T-helper 17 cell (primary cell): ENCODE measurements at places on chromosomes 13 and 19.
A peak's percentile ranks its signal among the peaks of the same experiment; 100 is the strongest.

DNA sequence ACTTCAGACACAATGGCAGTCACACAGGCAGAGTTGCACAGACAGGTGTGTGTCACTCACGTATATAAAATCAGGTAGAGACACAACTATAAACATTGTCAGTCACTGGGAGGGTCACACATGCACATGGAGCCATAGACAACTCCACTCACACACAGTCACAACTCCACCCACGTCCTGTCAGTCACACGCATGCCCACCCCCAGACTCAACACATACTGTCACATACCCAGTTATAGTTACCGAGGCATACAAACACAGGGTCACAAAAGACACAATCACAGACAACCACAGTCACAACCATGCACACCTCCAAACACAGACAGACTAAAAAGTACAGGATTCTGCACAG, 1.5 kb downstream of the NUMBL start:
- peaks cover 15% of the 10 kb centered on the region for H3K4me1 ChIP-seq
- H3K4me3 ChIP-seq, result no peak overlapping the region
- peaks cover 10% of the 10 kb centered on the region for H3K36me3 ChIP-seq
- DNase-seq, result no peak
- no peak overlapping the region for H3K27ac ChIP-seq

DNA sequence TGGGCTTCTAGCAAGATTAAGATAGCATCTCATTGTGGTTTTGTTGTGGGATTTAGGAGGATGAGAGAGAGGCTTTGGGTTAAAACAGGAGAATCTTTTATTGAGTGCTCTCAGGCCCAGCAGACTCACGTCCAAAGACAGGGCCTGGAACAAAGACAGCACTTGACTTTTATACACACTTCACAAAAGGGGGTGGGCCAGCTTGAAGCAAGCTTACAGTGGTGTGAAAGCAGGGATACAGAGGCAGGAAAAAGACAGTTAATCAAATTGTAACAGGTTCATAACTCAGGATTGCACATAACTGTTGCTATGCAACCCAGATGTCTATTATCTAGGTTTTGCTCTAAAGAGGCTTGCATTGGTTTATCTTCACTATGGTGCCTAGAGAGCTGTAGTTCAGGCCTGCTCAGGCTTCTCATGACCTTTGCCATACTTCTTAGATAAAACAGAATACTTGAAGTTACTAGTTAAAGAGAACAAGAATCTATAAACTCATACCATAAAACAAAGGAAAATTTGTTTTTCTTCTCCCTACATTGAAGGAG, 42.2 kb upstream of the CEACAM21 start:
- H3K27ac ChIP-seq, result peak overlapping the region; percentile 72
- DNase-seq, result no peak
- H3K36me3 ChIP-seq, result peaks cover under 1% of the 10 kb centered on the region
- H3K27me3 ChIP-seq, result no peaks in the 10 kb centered on the region
- H3K4me3 ChIP-seq, result peak overlapping the region; percentile 47
- peaks cover 36% of the 10 kb centered on the region for H3K4me1 ChIP-seq

- DNase-seq, result no peak
- no peaks in the 10 kb centered on the region for H3K4me1 ChIP-seq
- no peak overlapping the region for H3K4me3 ChIP-seq
- H3K27me3 ChIP-seq, result peaks cover 32% of the 10 kb centered on the region
- peaks cover 2% of the 10 kb centered on the region for H3K36me3 ChIP-seq
Measured at GRCh38 chr13:24128962-24129361, 31.6 kb upstream of the SPATA13 start.

- H3K27me3 ChIP-seq, result peaks cover 5% of the 10 kb centered on the region
- no peak overlapping the region for H3K4me3 ChIP-seq
- no peak overlapping the region for H3K27ac ChIP-seq
- peaks cover 2% of the 10 kb centered on the region for H3K36me3 ChIP-seq
Measured at GRCh38 chr13:33707449-33707848, 110.5 kb upstream of the RFC3 start.

- no peaks in the 10 kb centered on the region for H3K27me3 ChIP-seq
- peaks cover 8% of the 10 kb centered on the region for H3K4me1 ChIP-seq
- H3K36me3 ChIP-seq, result peaks cover 2% of the 10 kb centered on the region
- no peak overlapping the region for H3K4me3 ChIP-seq
Measured at GRCh38 chr19:5934774-5935472, 20.9 kb downstream of the CAPS start.

DNA sequence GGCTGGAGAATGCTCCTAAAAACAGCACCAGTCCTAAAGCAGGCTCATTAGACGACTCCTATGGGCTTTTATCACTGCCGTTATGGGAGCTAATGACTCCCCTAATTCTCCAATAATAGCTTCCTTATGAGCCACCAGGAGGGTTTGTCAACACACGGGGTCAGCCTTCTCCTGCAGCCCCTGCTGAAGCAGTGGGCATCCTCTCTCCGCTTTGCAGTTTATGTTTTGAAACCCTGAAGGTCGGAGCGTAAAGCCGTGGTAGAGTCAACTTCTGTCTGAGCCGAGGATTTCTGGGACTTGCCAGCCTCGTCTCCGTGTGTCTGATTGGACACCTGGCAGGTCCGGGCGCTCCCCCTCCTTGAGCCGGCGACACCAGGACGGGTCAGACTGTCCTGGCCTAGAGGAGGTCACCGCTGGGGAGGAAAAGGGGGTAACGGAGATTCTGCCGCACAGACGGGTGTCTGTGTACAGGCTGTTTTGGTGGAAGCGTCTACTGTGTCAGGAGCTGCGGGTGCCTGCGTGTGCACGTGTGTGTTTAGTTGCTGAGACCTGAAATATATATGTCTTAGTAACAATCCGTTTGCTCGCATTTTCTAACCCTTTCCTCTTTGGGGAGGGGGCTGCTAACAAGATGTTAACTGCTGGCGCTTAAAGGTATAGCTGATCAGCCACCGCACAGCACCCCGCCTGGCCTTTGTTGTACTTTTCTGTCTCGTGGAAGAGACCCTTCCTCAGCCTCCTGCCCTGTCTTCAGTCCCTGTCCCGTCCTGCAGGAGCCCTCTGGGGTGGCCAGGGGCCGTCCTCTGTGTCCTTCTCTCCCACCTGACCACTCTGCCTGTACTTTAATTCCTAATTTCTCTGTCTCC, 1.9 kb downstream of the KDM4B start:
- peak overlapping the region; percentile 91 for H3K27ac ChIP-seq
- no peaks in the 10 kb centered on the region for H3K36me3 ChIP-seq
- DNase-seq, result no peak
- H3K27me3 ChIP-seq, result no peaks in the 10 kb centered on the region

DNA sequence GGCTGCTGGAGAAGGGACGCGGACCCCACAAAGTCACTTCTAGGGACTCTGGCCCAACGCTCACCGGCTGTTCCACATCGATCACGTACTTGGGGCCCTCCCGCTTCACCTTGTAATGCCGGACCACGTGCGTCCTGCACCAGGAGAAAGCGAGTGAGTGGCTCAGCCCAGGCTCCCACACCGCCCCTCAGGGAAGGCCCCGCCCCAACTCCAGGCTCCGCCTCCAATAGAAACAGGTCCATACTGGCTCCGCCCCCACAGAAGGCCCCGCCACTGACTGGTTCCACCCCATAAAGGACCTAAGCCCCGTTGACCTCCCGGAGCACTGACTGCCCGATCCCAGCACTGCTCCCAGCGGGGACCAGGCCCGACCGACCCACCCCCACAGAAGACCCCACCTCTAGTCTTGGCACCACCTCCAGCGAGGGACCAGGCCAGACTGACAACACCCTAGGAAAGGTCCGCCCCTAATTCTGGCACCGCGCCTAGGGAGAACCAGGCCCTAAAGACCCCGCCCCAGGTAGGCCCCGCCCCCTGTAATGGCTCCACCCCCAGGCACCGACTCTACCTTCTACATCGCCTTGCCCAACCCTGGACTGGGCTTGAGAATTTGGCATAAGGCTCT, 11.3 kb downstream of the STAP2 start:
- peak overlapping the region; percentile 89 for H3K4me3 ChIP-seq
- peak; percentile 43 for DNase-seq
- H3K36me3 ChIP-seq, result no peaks in the 10 kb centered on the region
- H3K27me3 ChIP-seq, result no peaks in the 10 kb centered on the region

- no peak overlapping the region for H3K4me3 ChIP-seq
- H3K27me3 ChIP-seq, result no peaks in the 10 kb centered on the region
- no peaks in the 10 kb centered on the region for H3K36me3 ChIP-seq
- DNase-seq, result no peak
- no peaks in the 10 kb centered on the region for H3K4me1 ChIP-seq
- H3K27ac ChIP-seq, result no peak overlapping the region
Measured at GRCh38 chr13:89748716-89749115, 1598.8 kb upstream of the MIR17HG start.

DNA sequence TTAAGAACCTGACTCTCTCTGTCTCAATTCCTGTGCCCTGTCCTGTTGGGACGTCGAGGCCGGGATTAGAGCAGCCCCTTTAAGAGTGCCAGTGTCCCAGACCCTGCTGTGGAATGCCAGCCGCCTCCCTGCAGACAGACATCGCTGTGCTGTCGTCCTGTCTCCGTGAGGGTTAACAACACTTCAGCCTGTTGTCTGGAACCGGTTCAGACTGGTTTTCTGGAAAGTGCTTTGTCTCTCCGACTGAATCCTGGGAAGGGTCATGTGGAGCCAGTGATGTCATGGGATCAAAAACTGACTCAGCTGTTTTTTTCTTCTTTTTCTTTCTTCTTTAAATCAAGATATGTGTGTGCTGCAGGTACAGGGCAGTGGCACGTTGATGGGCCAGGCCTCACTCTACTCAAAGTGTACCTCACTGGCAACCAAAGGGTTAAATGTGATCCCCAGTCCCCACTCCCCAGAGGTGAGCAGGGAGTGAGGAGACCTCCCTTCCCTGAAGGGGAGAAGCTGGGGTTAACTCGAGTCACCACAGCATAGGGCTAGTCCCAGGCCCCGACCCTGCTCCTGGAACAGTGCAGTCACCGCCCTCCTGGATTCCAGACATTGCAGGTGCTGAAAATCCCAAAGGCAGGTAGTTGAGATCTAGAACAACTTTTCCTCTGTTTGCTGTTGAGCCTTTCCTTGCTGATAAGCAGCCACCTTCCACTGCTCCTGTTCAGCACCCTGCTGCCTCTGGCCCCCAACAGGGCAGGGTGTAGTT, 50.8 kb downstream of the TSSK6 start:
- peak overlapping the region; percentile 21 for H3K4me3 ChIP-seq
- peaks cover 15% of the 10 kb centered on the region for H3K36me3 ChIP-seq
- no peak for DNase-seq

- H3K27ac ChIP-seq, result no peak overlapping the region
- H3K4me1 ChIP-seq, result peaks cover 3% of the 10 kb centered on the region
- peaks cover 49% of the 10 kb centered on the region for H3K27me3 ChIP-seq
- no peak for DNase-seq
Measured at GRCh38 chr13:44929692-44930091, 59.6 kb downstream of the NUFIP1 start.

GRCh38 chr19:44692379-44692721, 6.6 kb upstream of the CEACAM16 start:
- H3K36me3 ChIP-seq, result peaks cover 4% of the 10 kb centered on the region
- no peak for DNase-seq
- peak overlapping the region; percentile 78 for H3K4me3 ChIP-seq
- H3K27me3 ChIP-seq, result peaks cover 6% of the 10 kb centered on the region
- peaks cover 31% of the 10 kb centered on the region for H3K4me1 ChIP-seq
- H3K27ac ChIP-seq, result peak overlapping the region; percentile 96

- H3K4me3 ChIP-seq, result no peak overlapping the region
- H3K36me3 ChIP-seq, result peaks cover 3% of the 10 kb centered on the region
- H3K4me1 ChIP-seq, result peaks cover 43% of the 10 kb centered on the region
- DNase-seq, result no peak
- H3K27me3 ChIP-seq, result no peaks in the 10 kb centered on the region
Measured at GRCh38 chr19:19436137-19436691, 30.7 kb downstream of the GATAD2A start.
